Esophagus squamous epithelium (tissue), 5 donors: ENCODE measurements at places on chromosomes 5 and 9. TPM values are rescaled to one million over a fixed set of nuclear protein-coding genes. Genes with fewer than 3 reads are reported as not detected.

Gene QRFP
- total RNA-seq: not detected

Gene CDKN2B-AS1
- total RNA-seq: 1.7 TPM

Gene SPATA9
- total RNA-seq: not detected

Gene TMEM167A
- total RNA-seq: 17.8 TPM

Gene TAS2R1
- total RNA-seq: not detected

Gene FCN1
- total RNA-seq: 0.76 TPM

Gene PCDHGB4
- total RNA-seq: 2.8 TPM

DNA sequence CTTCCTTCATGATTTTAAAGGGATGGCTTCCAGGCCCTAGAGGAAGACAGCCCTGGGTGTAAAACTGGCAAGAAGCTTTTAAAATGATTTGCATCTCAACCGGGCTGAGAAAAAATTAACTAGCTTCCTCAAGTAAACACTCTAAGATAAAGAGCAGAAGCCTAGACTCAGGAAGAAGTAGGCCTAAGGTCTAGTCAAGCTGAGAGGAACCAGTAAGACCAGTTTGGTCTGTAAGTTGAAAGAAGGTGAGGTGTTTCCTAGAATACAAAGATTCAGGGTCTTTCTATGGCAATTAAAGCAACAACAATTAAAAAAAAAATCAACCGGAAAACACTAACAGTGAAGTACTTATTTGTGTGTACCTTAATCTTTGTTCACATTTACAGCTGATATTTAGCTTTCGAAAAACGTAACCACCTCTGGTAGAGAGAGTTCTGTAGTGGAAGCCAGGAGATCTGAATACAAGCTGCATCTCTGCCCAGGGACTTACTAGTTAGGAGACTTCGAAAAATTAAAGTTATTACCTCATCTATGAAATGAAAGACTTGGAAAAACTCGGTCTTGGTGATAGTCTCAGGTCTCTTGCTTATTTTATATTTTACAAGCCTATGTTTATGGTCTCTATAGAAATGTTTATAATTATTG is 75.7 kb downstream of the TUSC1 start:
- no peak for DNase-seq

GRCh38 chr9:33168941-33169544 is 1.9 kb upstream of the B4GALT1 start:
- no peak for DNase-seq

- no peak for DNase-seq
Measured at GRCh38 chr9:133553973-133554713, 19.6 kb downstream of the ADAMTSL2 start.

- no peak for DNase-seq
Measured at GRCh38 chr5:102801371-102801770, 46.3 kb downstream of the PAM start.

- no peak for DNase-seq
Measured at GRCh38 chr5:119328753-119329602, 26.8 kb upstream of the TNFAIP8 start.

DNA sequence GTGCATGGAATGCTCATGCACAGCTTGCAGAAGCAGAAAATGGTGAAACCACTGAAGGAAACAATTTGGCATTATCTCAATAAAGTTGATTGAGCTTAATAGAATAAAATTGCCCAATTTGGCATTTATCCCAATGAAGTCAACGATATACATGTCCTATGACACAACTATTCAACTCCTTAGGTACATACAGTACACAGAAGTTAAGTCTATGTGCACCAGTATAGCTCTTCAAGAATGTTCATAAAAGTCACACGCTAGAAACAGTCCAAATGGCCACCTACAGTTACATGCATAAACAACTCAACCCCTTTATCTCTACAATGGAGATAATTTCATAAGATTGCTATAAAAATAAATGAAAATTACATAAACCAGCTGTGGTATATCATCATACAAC is 184.5 kb downstream of the DENND1A start:
- DNase-seq: no peak

DNA sequence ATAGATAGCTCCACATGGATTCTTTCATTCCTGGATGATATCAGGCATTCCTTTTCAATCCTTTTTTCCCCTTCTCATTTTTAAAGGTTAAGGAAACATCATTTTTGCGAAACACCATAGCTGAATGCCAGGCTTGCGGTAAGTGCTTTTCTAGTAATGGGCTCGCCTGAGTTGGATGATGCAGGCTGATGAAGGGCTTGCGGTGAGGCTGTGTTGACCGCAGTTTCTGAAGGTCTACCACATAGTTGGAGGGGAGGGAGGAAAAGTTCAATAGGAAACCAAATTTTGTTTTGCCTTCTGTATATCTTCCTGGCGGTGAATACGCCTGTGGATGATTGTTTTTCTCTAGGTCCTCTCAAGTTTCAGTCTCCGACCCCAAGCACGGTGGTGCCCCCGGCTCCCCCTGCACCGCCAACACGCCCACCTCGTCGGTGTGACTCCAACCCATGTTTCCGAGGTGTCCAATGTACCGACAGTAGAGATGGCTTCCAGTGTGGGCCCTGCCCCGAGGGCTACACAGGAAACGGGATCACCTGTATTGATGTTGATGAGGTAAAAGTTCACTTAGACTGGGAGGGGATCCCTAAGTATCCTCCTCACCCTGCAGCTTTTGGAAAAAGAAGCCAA is 24.3 kb downstream of the THBS4 start:
- DNase-seq: no peak

DNA sequence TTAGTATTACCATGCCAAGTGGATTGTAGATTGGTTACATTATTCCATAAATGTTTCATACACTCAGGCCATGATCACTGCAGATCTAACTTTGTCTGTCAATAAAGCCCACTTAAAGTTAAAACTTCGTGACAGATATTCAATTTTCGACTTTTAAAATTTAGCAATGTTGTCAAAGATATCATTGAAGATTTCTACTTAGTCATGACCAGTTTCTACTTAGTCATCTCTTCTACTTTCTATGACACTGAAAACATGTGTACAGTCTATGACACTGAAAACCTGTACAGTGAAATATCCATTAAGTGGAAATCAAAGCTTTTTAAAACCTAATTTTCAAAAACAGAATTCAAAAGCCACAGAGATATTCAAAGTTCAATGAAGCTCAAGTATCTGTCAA is 258.2 kb downstream of the MCTP1 start:
- no peak for DNase-seq

DNA sequence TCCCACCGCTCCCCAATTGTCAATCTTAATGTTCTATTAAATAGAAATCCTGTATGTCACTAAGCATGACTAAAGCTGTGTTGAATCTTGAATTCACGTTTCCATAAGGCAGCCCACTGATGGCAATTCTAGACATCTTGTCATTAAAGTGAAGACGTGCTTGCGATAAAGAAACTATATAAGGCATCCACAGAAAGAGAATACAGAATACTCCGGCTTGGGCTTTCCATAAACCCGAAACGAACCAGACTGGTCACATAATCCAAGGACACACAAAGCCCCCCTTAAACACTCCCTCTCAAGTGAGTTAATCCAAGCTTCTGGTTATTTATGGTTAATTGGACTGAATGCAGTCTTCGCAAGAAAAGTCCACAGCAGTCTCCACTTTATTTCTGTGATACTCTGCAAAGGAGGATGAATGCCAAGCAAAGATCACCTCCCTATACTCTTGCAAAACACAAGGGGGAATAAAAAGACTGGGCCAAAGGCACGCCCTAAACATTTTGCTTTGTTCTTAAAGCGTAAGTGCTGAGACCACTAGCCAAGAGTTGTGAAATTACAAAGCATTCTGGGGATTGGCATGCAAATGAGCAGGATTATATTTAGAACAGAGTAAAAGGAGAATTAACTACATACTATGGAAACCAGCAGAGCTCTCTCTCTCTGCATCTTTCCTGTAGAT is 54.7 kb downstream of the DPYSL3 start:
- DNase-seq: no peak

GRCh38 chr5:131377785-131378325 is 114.0 kb downstream of the CDC42SE2 start:
- DNase-seq: no peak

- no peak for DNase-seq
Measured at GRCh38 chr5:55620009-55620765, 85.4 kb upstream of the PLPP1 start.

DNA sequence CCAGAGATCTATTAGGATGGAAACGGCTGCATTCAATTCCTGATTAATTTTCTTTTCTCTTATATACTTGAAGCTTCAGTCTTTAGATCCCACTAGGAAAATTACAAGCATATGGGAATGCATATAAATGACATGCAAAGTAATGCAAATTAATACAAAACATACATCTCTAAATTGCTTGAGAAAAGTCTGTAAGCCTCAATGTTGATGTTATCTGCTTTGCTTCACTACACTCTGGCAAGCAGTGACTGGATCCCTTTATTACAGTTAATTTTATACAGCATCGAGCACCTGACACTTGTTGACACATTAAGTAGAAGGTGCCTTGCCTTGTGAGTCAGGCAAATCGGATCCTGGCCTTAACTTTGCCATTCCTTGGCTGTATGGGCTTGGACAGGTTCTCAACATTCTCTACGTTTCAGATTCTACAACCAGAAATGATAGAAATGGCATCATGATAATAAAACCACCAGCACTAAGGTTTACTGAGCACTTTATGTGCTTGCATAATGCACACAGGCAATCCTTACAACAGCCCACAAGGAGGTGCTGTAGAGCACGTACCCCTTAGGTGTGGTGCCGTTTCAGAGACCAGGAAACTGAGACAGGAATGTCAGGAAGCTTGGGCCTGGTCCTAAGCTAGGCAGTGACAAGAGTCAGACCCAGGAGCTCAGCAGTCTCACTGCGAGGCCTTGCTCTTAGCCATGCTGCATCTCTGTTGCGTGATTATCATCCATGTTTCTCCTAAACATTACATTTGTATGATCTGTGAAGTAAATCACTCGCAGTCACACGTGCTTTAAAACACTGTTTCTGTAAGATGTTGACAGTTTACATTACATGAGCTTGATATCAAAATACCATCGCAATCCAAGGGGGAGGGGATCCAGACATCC is 2.7 kb downstream of the GCNT4 start:
- DNase-seq: no peak
